ENCODE measurements at places on chromosomes 7 and 10.

DNA sequence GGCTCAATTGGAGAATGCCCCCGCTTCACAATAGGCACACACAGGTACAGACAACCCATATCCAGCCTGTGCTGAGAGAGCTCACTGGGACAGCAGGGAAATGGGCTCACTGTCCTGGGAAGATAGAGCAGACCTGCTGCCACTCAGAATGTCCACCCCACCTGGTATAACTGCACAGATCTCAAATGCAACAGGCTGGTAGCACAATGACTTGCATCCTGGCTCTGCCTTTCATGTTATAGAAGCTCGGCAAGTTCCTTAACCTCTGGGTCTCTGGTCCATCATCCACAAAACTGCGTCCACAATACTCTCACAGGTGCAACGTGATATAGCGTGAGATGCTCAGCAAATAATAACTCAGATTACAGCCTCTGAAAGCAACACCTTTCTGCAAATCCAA, 295.4 kb downstream of the GRID1 start:
- no peak for DNase-seq

GRCh38 chr10:52525761-52526160, 211.7 kb downstream of the DKK1 start:
- DNase-seq, result no peak

GRCh38 chr10:72697716-72698115, 5.8 kb downstream of the MCU start:
- no peak for DNase-seq

- no peak for DNase-seq
These were observed 75.5 kb upstream of the KAT6B start for GRCh38 chr10:74750848-74751274.

DNA sequence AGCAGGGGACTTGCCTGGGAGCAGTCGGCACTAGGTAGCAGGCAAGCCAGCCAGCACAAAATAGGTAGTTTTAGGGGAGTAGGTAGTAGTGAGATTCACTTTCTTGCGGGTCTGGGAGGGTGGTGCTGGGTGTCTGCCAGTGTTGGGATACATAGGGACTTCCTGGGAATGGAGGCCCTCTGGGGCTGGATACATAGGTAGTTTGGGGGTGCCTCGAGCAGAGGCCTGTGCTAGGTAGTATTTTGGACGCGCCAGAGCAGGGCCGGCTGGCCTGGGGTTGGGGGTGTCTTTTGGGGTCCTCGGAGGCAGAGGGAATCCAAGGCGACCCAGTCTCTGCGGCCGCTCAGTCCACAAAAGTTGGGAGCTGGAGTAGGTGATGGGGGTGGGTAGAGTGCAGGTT, 2.0 kb upstream of the HOXA3 start:
- DNase-seq, result no peak

GRCh38 chr10:28492116-28492920, 40.6 kb upstream of the WAC start:
- DNase-seq, result no peak

DNA sequence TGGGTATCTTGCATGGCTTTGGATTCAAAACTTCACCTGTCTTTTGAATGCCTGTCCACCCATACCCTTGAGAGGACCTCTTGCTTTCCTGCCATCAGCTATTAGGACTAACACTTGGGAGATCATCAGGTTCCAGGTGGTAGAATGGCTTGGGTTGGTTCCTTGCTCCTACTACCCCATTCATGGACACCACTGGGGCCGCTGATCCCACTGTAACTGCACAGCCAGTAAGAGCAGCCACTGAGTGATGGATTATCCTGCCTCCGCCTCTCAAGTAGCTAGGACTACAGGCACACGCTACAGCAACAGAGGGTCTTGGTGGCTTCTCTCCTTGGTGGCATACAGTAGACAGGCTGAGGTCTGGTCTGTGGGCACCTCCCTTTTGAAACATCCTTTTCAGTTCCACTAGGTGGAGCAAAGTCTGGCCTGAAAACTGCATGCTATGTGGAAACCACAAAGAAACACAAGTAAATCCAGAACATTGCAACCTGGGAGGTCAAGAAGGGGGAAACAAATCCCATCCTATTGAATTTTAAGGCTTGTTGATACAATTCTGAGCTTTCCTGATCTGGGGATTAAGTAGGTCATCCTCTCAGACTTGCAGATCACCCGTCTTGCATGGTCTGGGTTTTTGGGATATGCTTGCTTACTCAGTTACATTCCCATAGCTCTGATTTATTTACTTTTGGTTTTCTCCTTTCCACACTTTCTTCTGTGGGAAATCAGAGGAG, 9.4 kb downstream of the WBP1L start:
- DNase-seq, result no peak

GRCh38 chr7:6430271-6430940, 17.3 kb downstream of the DAGLB start:
- DNase-seq, result no peak

DNA sequence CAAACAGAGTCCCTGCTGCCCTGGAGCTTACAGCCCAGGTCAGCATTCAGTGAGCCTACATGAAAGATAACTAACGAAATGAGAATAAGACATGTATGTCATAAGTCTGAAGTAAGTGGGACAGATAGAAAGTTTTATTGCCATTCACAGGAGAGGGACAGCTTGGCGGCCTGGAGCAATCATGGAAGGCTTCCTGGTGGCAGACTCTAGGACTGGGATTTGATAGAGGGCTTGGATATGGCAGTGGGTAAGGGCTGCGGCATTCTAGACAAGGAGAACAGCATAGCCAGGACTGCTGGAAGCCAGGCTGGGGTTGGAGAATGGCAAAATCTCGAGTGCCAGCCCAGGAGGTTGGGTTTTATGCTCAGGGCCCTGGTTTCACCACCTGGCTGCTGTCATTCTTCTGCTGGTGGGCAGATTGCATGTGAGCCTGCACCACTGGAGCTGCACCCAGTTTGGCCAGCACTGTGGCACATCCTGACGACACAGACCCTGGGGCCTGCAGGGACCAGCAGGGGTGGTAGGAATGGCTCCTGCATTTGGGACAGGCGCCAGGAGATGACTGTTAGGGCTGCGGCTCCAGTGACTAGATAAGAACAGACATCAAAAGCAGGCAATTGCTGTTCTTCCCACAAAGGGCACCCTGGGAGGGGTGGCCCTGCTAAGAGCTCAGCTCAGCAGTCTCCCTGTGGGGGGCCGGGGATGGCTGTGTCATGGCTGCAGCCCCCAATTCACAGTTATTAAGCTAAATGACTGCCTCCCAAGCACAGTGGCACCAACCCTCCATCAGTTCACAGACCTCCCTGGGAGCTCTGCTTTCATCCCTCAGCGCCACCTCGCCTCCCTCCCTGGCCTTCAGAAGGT, 161.1 kb downstream of the RPS24 start:
- no peak for DNase-seq

DNA sequence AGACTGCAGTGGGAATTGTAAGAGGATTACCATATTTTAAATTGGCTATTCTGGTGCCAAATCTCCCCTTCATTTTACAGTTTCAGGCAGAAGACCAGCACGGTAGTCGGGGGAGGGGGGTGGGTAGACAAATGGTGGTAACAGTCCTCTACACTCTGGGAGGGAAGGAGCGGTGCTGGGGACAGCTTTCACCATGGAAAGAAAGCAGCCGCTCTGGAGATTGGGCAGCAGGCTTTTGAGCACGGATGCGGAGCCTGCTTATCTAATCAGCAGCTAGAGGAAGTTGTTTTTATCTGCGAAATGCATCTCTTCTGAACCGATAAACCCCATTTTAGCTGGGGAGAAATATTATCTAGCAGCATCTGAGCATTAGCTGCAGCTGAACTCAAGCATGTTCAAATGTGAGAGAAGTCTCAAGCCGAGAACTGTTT, 28.7 kb downstream of the IKZF1 start:
- DNase-seq, result no peak

- no peak for DNase-seq
These were observed 582.4 kb upstream of the FZD8 start for GRCh38 chr10:36224431-36224985.

- DNase-seq, result no peak
These were observed 9.0 kb downstream of the ETV1 start for GRCh38 chr7:13980474-13980873.

DNA sequence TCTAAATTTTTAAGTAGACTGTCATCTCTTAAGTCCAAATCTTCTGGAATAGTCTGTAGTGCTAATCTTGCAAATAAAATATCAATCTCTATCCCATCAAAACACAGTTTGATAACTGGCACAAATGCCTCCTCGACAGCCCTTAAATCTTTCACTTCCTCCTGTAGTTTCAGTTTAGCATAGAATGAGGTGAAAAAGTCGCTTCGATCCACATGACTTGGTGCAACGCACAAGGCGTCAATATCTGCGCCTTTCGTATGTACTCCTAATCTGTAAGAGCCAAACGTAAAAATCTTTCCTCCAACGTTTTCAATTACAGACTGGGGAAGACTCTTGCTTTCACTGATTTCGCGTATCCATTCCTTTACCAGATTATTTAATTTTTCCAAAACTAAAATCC, 603 bp downstream of the PAPOLB start:
- no peak for DNase-seq

DNA sequence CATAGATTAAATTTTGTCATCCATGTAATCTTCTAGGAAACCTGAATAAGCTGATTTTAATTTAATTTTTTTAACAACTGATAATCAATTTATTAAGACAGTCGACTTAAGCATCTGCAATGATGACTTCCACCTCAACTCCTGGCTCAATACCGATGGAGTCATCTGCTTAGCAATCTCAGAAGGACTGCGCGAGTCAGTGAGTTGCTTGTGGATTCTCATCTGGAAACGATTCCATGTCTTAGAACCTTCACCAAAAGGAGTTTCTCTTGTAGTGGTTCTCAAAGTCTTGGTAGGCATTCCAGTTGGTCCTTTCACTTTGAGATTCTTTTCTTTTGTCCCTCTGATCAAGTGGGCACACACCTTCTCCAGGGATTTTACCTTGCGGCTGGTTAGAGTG, 85.5 kb downstream of the XRCC2 start:
- no peak for DNase-seq

GRCh38 chr7:101843293-101844271, 26.2 kb downstream of the CUX1 start:
- no peak for DNase-seq

DNA sequence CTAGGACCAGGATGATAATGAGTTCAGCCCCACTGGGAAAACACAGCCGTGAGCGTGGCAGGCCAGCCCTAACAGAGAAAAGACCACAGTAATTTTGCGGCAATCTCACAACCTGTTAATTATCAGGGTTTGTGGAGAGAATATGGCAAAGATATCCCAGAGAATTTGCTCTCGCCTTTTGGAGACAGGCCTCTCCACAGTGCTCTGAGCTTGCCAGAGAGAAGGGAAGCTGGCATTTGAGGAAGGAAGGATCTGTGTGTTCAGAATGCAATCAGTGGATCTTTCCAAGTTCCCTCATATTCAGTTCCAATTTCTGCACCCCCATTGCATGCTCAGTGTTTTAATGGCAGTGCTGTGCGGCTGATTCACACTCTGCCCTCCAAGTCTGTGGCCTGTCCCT, 60.2 kb downstream of the PLPP4 start:
- no peak for DNase-seq

GRCh38 chr7:159130199-159130775, 14.4 kb downstream of the VIPR2 start:
- DNase-seq, result no peak

DNA sequence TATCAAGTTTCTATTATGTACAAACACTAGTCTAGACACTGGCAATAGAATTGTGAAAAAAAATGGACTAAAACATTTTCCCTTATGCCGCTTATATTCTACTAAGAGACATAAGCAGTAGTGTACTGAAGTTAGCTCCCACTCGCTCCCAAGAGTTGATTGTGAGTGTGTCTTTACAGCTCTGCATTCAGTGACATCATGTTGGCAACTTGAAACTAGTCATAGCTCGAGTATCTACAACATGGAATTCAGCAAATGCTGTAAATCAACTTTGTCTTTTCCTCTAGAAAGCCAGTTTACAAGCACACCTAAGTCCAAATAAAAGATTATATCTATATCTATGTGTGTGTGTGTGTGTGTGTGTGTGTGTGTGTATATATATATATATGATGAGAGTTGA, 58.8 kb upstream of the MAGI2 start:
- DNase-seq, result no peak

DNA sequence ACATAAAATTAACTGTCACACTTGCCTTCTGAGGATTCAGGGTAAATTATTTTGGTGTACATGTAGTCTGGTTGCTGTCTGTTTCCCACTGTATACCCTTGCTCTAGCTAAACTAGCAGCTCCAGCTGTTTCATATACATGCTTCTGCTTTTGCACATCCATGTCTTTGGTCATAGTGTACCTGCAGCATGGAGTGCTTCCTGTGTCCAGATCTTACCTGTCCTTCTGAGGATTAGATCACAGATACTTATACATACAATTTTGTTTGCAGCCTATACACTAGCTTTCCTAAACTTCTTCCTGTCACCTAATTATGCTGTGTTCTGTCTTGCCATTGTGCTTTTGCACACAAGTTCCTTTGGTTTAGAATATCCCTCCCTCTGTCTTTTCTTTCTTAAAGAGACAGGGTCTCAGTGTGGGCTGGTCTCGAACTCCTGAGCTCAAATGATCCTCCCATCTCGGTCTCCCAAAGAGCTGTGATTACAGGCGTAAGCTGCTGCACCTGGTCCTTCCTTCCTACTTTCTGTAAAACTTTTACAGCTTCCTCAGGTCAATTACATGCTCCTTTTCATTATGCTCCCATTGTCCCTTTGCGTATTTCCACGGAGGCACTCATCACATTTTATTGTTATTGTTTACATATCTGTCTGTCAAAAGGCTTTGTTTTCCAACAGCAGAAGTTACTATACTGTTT, 33.8 kb downstream of the TPST1 start:
- DNase-seq, result no peak

- DNase-seq, result no peak
These were observed 58.1 kb downstream of the POLL start for GRCh38 chr10:101529725-101530553.

GRCh38 chr10:79562135-79562756, 2.0 kb upstream of the SFTPA2 start:
- DNase-seq, result peak; percentile 66

DNA sequence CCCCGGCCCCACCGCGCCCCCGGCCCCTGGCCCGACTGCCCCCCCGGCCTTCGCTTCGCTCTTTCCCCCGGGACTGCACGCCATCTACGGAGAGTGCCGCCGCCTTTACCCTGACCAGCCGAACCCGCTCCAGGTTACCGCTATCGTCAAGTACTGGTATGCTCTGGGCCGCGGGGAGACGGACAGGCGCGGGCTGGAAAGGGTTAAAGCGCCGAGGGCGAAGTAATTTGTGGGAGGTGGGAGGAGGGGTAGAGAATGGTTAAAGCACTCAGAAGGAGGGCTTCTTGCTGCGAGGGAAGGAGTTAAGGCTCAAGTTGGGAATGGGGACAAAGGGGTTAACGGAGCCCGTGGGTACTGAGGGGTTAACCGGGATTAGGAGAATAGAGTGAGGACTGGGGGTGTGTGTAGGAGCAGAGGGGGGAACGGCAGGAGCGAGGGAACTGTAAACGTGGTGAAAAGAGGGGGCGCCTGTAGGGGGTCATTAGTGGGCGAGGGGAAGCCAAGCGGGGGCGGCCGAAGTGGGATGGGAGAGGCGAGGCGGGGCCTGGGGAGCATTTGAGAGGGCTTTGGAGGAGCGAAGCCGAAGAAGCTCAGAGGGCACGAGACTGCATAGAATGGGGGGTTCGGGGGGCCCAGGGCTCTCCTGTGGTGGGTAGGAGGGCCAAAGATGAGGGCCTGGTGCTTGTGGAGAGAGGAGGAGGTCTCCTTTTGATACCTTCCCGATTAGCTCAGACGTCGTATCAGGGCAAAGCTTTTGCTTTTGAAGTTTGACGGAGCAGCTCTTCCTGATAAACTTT, 605 bp downstream of the SUFU start:
- DNase-seq, result peak; percentile 37

GRCh38 chr10:45464958-45465567, 91.0 kb downstream of the ALOX5 start:
- peak; percentile 75 for DNase-seq
